ENCODE measurements at places on chromosomes 13 and 19.

DNA sequence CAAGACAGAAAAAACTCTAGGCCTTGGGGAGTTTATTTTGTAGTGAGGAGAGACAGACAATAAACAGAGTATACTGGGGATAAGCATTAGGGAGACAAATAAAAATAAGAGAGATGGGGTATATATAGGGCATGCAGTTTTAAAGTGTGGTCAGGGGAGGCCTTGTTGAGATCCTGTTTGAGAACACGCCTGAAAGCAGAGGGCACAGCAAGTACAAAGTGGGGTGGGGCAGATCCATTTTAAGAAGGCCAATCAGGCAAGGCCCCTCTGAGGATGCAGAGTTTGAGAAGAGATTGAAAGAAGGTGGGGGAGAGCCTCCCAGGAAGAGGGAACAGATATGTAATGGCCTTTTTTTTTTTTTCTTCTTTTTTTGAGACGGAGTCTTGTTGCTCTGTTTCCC is 2.1 kb downstream of the PPP2R1A start:
- no peak for DNase-seq

GRCh38 chr13:74987124-74987690 is 494.8 kb downstream of the TBC1D4 start:
- no peak for DNase-seq

DNA sequence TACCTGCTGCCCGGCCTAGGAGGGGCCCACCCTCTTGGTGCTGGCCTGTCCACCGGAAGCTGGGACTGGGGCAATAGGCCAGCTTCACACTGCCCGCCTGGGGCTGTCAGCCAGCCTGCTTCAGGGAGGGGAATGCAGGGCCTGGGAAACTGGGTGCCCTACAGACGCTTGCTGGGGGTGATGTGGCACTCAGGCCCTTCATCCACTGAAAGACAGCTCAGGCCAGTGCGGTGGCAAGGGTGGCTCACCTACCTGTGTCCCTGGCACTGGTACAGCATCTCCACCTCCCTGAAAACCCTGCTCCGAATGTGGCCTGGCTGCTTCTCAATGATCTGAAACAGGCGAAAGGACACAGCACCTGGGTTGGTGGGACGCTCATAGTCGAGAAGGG is 7.8 kb downstream of the MKNK2 start:
- no peak for DNase-seq

GRCh38 chr13:97384371-97384770 is 49.6 kb upstream of the RAP2A start:
- no peak for DNase-seq

DNA sequence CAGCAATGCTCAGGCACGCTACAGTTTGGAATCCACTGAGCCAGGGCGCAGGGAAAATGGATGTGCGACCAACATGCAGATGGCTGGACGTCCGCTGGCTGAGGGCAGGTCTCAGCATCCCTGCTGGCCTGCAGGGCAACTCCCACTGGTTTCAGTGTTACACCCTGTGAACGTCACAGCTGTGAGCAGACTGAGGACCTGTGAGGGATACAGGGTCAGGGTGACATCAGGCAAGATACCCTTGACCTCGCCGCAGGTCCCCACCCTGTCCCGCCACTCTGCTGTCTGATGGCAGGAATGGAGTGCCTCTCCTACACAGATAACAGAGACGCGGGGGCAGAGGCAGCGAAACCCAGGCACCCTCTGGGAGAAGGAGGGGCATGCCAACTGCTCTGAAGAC is 19.1 kb downstream of the ZFR2 start:
- no peak for DNase-seq

GRCh38 chr19:44644402-44645016 is 799 bp downstream of the PVR start:
- DNase-seq, result no peak

DNA sequence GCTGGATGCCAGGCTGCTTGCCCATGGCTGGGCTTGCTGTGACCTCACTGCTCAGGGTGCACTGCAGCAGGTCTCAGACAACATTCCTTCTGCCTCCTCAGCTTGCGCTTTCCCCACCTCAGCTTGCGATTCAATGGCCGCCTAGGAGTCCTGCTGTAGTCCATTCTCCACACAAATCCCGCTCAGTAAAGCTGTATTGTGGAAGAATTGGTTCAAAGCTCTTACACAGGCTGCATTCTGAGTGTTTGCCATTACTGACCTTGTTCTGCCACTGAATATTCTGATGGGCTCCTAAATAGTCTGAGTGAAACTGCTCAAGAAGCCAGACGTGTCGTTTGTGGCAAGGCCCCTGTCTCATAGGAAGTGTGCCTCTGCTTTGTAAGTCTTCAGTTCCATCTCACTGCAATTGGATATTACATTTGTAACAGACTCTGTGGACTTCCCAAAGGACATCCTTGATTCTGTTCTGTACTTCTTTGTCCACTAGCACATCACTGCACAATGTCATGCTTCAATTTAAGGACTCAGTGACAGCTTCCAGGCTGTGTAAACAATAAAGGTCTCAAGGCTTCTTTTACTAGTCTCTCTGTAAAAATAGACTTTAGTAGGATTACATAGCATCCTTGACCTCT is 49.8 kb downstream of the KATNAL1 start:
- no peak for DNase-seq

GRCh38 chr13:113982296-113982661 is 8.4 kb upstream of the C13orf46 start:
- DNase-seq, result peak; percentile 12

- no peak for DNase-seq
Measured at GRCh38 chr13:110036060-110036459, 249.7 kb upstream of the IRS2 start.

GRCh38 chr13:114124431-114124830 is 8.0 kb downstream of the RASA3 start:
- no peak for DNase-seq

DNA sequence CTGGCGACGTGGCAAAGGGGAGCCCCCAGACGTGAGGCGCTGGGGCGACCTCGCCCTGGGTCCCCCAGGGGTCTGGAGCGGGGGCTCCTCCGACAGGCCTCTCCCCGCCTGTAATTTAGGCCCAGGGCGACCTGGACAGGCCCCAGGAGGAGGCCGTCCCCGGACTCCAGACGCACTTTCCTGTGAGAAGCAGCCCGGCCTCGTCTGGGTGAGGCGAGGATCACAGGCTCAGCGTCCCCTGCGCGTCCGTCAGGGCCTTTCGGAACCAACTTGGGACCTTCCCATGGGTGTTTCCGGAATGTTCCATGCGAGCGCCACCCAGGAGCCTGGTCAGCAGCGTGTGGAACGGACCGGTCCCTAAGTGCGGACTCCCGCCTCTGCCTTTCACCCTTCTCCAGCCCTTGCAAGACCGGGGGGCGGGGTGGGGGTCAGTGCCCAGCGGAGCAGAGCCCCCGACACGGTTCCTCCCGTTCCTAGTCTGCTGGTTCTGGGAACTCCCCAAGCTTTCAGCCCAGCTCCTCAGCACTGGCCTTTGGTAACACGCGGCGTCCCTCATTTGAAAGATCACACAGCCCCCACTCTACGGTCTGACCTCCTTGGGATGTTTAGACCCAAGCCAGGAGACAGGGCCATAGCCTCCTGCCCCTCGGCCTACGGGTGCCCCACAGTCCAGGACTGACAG is 1.1 kb upstream of the GRTP1 start:
- no peak for DNase-seq

- DNase-seq, result no peak
Measured at GRCh38 chr19:47422417-47423163, 3.3 kb upstream of the MEIS3 start.

DNA sequence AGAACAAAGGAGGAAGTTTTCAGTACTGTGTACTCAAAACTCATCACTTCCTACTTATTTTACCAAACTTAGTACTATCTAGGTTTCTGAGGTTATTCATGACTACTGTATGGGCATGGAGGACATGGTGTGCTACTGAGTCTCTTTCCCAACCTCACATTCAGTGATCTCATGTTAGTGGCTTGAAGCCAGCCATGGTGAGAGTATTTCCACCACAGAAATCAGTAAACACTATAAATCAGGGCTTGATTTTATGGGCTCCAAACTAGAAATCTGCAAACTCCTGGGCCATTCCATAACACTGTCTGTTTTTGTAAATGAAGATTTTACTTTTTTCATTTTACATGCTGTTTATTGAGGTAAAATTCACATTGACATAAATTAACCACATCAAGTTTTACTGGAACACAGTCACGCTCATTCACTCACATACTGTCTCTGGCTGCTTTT is 19.7 kb downstream of the MED26 start:
- no peak for DNase-seq

GRCh38 chr19:19873381-19873780 is 7.7 kb downstream of the ZNF253 start:
- no peak for DNase-seq

GRCh38 chr13:37106642-37107041 is 1.2 kb upstream of the CSNK1A1L start:
- DNase-seq, result no peak

Data from mesothelial cell of epicardium (in vitro differentiated cells).